ENCODE measurements at places on chromosomes 7 and 10.
A peak's percentile ranks its signal among the peaks of the same experiment; 100 is the strongest.

GRCh38 chr7:65812281-65812680 lies 60.6 kb upstream of the VKORC1L1 start:
- peak; percentile 52 for DNase-seq

- no peak for DNase-seq
Observed at GRCh38 chr10:33573606-33574005, 239.1 kb upstream of the NRP1 start.

- DNase-seq: no peak
Observed at GRCh38 chr7:117961235-117961634, 88.0 kb upstream of the CTTNBP2 start.

- DNase-seq: no peak
Observed at GRCh38 chr10:32114508-32114907, 58.3 kb upstream of the KIF5B start.

- DNase-seq: peak; percentile 68
Observed at GRCh38 chr7:151607464-151607867, 87.8 kb upstream of the RHEB start.

GRCh38 chr10:68900427-68901104 lies 549 bp upstream of the DDX50 start:
- DNase-seq: no peak

GRCh38 chr10:69391158-69391557 lies 25.6 kb downstream of the TACR2 start:
- no peak for DNase-seq

DNA sequence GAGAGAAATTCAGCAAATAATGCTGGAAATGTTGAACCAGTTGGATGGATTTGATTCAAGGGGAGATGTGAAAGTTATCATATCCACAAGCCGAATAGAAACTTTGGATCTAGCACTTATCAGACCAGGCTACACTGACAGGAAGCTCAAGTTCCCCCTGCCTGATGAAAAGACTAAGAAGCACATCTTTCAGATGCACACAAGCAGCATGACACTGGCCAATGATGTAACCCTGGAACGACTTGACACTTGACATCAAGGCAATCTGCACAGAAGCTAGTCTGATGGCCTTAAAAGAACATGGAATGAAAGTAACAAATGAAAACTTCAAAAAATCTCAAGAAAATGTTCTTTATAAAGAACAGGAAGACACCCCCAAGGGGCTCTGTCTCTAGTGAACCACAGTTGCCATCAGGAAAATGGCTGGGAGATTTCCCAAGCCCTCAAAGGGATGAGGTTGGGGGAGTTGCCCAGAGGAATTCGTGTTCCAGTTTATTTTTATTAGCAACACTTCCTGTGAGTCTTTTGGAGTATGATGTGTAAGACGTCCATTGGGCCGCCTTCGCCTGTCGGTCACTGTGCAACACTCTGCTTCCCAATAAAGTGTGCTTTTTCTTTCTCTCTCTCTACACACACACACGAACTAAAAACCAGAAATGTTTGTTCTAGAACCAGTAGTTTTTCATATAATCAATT lies 200.0 kb downstream of the HIBADH start:
- peak; percentile 5 for DNase-seq

DNA sequence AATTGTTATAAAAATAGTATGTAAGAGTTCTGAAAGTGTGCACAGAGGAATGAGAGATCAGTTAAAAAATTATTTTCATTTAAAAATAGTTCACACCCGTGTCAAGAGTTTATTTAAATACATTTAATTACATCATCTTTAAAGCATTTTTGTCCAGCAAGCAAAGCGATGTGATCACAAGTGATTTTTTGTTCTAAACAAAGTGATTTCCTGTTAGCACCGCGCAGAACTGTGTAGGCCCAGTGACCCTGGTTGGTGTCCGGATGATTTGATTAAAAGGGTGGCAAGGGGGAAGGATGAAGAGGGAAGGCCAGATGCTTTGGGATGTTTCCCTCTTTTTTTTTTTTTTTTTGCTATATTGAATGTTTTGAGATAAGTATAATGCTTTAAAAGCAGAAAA lies 227.8 kb upstream of the PITRM1 start:
- peak; percentile 71 for DNase-seq

DNA sequence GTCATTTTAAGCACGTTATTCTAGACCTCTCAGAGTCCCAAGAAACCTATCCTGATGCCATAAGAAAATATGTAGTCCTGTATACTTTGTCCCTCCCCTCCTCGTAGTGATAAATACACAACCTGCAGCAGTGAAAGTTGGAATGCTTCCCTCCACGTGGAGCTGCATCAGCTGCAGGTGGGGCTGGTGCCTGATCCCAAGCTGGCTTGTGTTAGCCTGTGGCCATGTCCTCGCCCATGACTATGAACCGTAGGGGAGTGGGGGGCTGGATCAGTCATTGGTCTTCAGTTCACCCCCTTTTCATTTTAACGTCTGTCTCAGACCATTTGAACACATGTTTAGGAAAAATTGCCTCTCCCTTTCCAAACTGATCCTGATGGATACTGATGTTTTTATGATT lies 171.4 kb upstream of the HABP2 start:
- no peak for DNase-seq

GRCh38 chr10:28120043-28120749 lies 121.3 kb upstream of the ODAD2 start:
- DNase-seq: no peak

DNA sequence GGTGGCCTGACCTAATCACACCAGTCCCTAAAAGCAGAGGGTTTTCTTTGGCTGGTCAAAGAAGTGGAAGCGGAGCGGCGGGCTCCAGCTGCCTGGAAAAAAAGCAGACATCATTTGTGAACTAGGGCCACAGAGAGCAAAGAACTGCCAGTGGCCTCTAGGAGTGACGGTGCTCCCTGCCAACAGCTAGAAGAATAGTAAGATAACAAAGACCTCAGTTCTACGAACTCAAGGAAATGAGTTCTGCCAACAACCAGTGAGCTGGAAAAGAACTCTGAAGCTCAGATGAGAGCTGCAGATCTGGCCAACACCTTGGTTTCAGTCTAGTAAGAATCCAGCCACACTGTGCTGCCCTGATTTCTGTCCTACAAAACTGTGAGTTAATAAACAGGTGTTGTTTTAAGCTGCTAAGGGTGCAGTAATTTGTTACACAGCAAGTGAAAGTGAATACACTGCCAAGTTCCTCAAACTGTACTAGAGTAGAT lies 178.0 kb downstream of the SRPK2 start:
- peak; percentile 41 for DNase-seq

DNA sequence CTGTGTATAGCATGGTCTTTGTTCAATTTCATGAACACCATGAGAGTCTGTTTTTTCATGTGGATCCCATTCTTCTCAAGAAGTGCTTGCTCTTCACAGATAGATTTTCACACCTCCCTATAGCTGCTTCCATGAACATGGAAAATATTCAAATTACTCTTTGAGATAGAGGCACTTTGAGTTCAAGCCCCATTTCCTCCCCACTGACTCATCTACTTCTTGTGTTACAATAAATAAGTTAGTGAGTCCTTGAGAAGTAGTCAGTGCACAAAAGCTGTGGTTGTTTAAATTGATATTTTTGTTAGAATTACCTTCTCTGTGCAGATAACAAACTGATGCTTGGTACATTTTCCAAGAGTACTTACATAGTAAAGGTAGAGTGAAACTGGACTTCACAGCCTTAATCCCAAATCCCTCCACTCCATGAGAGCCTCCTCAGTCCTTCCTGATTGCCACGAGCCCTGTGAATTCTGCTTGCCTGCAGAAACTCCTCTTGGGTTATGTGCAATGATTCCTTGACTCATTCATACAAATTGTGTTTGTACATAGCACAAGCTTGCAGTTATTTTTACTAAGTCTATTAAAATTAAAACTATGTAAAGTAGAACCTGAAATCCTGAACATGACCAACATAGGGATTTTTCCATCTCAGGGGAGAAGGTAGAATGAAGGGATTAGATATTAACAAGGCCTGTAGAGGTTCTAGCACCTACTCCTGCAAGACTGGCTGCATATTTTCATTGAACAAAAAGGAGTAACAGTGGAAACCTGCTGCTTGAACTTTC lies 496.2 kb downstream of the TNS3 start:
- no peak for DNase-seq

- no peak for DNase-seq
Observed at GRCh38 chr10:81248886-81249285, 626.1 kb upstream of the NRG3 start.

GRCh38 chr10:59872892-59873463 lies 33.4 kb downstream of the CCDC6 start:
- peak; percentile 98 for DNase-seq

- DNase-seq: peak; percentile 100
Observed at GRCh38 chr7:131895541-131896164, 339.2 kb upstream of the PODXL start.

DNA sequence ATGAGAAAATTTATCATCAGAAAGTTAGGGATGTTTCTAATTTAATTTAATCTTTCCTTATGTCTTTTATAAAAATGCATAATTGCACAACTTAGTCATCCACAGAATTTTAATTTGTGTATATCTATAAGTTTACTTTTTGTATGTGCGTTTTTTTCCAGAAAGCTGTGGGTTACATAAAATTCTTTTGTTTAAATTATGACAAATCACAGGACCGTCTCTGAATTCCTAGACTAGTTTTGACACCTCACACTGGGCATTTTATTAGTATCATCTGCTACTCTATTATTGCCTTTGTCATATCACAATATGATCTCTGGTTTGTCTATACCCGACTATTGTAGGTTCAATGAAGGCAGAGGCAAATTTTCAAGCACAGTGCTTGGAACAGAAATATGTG lies 482.4 kb upstream of the SEMA3D start:
- no peak for DNase-seq

GRCh38 chr10:7230951-7231350 lies 179.9 kb downstream of the SFMBT2 start:
- DNase-seq: peak; percentile 21

- peak; percentile 59 for DNase-seq
Observed at GRCh38 chr7:85102813-85103350, 84.0 kb downstream of the SEMA3D start.

DNA sequence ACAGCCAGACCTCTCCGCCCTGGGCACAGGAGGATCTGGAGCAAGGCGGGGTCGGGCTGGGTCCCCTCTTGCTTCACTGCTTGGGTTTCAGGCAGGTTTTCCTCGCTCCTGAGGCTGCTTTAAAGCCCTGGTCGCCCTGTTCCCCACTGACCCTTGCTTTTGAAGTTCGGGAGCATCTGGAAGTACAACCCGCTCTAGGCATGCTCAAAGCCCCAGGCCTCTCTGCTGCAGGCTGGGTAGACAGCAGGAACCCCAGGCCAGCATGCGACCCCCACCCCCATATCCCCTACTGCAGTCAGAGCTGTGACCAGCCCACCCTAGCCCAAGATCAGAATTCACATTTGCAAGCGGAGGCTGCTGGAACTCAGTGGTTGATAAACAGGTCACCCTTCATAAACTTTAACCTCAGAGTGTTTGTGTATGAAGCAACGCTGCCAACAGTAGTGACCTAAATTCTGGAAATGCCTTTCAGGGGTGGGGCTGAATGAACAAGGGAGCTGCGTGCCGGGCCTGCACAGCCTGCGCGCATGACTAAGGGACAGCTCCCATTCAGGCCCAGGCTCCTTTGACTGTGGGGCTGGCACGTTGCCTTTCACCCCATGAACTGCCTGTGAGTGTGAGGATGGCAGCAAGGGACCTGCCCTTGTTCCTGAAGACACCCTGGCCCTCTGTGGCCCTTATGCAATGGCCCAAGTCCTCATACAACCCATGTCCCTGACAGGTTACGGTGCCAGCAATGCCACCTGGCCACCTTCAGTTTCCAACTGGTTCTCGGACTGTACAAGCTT lies 52.5 kb downstream of the PROSER2 start:
- DNase-seq: peak; percentile 90

- DNase-seq: peak; percentile 52
Observed at GRCh38 chr10:60943316-60944057, 498 bp downstream of the RHOBTB1 start.
